ENCODE measurements at places on chromosomes 3 and 15.

- DNase-seq, result no peak
Observed at GRCh38 chr15:39434751-39435238, 146.1 kb upstream of the THBS1 start.

GRCh38 chr15:58010983-58011382, 54.5 kb downstream of the ALDH1A2 start:
- DNase-seq, result no peak

DNA sequence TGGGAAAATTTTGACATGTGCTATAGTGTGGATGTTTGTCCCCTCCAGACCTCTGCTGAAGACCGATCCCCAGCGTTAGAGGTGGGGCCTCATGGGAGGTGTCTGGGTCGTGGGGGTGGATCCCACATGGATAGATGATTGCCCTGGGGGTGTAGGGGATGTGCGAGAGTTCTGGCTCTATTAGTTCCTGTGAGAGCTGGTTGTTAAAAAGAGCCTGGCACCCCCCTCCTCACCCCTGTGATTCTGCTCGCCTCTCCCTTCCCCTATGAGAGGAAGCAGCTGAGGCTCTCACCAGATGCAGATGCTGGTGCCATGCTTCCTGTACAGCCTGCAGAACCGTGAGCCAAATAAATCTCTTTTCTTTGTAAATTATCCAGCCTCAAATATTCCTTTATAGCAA, 67.4 kb downstream of the ATP10A start:
- no peak for DNase-seq

- DNase-seq, result no peak
Observed at GRCh38 chr15:83892498-83892897, 238.6 kb downstream of the ADAMTSL3 start.

- no peak for DNase-seq
Observed at GRCh38 chr3:148698190-148698810, 597 bp downstream of the AGTR1 start.

DNA sequence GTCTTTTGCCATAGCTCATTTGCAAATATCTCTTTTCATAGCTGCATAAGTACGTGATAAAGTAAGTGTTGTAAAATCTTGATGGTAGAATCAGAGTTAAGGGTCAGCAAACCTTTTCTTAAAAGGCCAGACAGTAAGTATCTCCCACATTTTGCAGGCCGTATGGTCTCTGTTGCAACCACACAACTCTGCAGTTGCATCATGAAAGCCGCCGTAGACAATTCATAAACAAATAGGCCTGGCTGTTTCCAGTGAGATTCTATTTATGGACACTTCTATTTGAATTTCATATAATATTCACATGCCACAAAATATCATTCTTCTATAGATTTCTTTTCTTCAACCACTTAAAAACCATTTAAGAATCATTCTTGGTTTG, 248.5 kb downstream of the TLE3 start:
- DNase-seq, result no peak
